Stimulated activated CD8-positive, alpha-beta memory T cell treated with anti-CD3 and anti-CD28 coated beads, Interleukin-12 subunit alpha, Interleukin-12 subunit beta, amount 100 ng/mL, for 4 hours (primary cell): ENCODE measurements at places on chromosomes 2 and 18.

DNA sequence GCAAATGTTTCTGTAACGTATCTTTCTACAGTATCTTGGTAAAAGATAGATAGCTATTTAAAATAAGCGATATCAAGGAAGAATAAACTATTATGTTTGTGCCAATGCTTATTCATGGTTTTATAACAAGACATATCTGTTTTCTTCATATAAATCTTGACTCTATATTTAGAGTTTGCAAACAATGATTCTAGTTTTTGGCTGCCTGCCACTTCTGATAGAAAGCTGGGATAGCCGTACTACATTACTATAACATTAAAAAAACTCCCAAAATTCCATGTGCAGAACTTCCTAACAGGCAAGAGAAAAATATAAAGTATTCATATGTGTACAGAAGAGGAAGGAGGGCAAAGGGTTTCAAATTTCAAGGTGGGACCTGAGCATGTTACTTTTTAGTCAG is 985.0 kb downstream of the BCL11A start:
- DNase-seq, result no peak

DNA sequence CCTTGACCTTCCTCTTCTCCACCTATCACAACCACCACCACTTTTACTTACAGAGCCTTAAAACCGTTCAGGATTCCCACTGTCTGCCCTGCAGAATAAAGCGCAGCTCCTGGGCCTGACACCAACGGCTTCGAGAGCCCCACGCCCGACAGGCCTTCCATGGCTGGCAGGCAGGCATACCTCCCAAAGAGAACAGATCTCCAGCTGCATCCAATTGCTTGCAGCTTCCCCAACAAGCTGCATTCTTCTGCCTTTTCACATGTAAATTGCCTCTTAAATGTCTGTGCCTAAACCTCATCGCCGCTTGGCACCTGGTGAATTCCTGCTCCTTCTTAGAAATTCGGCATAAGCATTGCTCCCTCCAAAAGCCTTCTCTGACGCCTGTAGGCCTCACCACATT is 31.5 kb upstream of the FAM124B start:
- no peak for DNase-seq

GRCh38 chr2:208175840-208176153 is 12.4 kb upstream of the CRYGA start:
- DNase-seq, result no peak

DNA sequence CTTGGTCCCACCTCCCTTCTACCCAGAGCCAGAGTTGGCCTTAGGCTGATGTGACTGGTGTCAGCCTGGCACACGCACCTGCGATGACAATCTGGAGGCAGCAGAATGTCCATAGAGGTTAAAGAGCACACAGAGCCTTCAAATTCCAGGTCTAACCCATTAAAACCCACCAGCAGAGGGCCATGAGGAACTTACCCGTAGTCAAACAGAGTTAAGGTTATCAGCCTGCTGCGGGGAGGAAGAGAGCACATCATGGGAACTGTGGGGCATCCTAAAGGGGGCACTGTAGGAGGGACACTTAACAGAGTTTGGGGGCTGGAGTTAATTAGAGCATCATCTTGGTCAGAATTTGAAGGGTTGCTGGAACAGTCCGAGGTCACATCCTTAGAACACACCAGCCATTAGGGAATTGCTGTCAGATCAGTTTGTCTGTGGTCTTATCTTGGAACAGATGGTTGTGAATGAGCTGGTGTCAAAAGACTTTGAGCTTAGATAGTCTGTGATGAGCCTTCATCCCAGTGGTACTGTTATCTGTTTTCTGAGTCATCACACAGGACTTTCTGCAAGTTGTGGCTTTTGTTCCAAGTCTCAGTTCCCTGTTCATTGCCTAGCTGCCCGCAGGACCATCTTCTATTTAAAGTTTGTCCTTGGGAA is 248.6 kb downstream of the LOXHD1 start:
- DNase-seq, result no peak

DNA sequence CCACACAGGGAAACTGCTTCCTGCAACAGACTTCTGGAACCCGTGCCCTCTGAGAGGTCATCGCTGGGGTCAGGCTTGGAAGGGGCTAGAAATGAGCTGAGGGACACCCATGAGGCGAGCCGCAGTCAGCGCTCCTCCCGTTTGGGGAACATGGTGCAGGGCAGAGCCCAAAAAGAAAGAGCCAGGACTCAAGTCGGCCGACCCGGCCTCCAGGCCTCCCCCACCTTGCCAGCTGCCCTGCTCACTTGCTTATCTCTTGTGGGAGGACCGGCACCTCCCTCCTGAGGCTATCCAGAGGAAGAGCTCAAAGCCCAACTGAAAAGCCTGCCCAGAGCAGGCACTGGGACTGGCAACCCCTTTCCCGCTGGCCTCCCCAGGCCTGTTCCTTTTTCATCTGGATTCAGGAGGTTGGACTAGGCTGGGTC is 43.6 kb downstream of the SCTR start:
- DNase-seq, result no peak

GRCh38 chr2:54455563-54456361 is at the start of gene SPTBN1:
Gene SPTBN1 (plus strand): TSS chr2:54456327. CDS start chr2:54526419, 70,092 bp downstream.
- no peak for DNase-seq

GRCh38 chr2:201886504-201886903 is 80.2 kb downstream of the CDK15 start:
- no peak for DNase-seq

DNA sequence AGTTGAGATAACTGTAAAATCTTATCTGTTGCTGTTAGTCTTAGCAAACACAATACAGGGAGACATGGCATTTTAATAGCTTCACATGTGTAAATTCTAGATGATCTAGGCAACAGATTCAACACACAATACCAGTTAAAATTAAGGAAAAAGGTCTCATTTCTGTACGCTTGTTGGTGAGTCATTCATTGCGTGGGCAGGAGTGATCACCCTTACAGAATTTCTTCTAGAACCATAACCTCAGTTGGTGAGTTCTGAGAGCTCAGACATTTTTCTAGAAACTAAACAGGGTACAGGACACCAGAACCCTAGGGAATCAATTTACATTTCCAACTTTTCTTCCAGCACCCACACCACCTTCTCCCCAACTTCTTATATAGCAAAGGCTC is 81.9 kb downstream of the SLC8A1 start:
- DNase-seq, result no peak

- no peak for DNase-seq
These were observed 53.9 kb upstream of the ACVR1 start for GRCh38 chr2:157929871-157930667.

DNA sequence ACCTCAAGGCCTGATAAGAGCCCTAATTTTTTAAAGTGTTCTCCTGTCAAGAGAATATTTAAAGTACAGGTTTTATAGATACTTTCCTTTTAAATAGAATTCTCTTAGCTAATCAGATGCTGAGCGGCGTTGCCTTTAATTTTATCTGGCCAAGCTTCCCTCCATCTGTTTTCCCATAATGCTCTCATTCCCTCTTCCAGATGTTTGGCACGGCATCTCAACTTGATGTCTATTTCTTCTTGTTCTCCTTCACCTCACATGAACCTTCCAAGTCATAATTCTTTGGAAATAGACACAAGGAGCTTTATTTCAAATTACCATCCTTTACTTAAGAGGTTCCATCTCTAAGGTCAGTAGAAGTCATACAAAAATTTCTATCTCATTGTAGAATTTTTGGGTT is 76.1 kb upstream of the CPO start:
- DNase-seq, result no peak

- DNase-seq, result no peak
These were observed 51.4 kb downstream of the REEP1 start for GRCh38 chr2:86285981-86286380.

DNA sequence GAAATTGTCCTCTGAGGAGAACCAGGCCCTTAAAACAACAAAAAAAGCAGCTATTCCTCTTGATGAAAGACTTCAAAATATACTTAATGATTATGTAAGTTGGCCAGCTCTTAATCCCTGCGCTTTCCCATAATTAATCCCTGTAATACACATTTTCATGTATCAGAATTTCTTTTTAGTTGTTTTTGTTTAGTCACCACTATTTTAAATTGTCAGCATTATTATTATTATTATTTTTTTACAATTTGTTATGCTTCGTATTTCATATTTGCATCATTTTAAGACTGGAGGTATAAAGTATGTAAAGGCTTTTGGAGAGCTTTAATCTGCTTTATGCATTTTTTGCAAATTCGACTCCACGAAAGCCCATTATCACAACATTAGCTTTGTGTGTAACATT is 152.9 kb downstream of the ACOXL start:
- no peak for DNase-seq

DNA sequence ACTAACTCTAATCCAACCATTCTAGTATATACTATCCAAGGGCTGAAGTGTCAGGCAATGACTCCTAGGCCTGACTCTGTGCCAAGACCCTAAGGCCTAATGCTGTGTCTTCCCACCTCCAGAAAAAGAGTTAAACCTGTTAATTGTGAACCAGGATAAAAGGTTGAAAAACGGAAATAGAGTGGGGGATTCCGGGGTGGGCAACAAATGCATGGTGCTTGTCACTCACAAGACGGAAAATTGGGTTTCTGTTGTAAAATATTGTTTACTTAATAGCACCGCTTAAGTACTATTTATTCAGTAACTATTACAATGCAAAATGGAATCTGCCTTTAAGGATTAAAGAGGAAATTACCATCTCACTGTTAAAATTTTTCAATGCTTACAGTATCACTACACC is 3.2 kb downstream of the STK17B start:
- no peak for DNase-seq

DNA sequence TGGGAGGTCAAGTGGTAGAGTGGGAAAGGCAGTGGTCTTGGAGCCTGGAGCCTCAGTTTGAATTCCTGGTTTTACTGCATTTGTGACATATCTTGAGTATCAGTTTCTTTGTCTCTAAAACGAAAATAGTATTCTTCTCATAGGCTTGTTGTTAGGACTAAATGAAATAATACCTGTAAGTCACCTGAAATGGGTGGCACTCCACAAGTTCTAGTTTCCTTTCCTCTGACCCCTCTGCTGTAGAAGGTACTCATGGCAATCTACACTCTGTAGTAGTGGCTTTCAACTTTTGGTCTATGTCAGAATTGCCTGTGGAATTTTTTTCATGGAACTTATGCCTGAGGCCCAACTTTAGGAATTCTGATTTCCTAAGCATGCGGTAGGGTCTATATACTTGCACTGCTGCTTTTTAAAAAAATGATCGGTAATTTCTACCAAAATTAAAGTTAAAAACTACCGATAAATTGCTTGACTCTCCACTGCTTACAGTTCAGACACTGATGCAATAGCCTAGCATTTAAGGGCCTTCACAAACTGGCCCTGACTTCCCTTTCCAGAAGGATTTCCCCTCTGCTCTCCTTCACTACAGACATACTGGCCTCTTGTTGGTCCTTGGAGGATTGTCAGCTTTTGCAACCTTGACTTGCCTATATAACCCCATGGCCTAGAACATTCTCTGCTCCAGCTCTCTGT is 47.2 kb downstream of the PLEK start:
- DNase-seq, result no peak

DNA sequence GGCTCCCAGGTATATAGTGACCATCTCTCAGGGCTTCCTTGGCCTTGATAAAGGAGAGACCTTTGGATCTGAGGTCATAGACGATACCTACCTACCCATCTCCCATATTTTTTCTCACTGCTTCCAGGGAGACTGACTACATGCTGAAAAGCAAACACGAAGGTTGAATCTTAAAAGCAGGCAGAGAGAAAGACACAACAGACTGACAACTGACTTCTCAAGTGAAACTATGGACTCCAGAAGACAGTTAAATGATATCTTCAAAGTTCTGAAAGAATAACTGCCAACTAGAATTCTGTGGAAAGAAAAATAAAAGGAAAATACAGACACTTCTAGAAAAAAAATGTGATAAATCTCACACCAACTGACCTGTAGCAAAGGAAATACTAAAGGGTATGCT is 76.5 kb upstream of the HAAO start:
- no peak for DNase-seq

DNA sequence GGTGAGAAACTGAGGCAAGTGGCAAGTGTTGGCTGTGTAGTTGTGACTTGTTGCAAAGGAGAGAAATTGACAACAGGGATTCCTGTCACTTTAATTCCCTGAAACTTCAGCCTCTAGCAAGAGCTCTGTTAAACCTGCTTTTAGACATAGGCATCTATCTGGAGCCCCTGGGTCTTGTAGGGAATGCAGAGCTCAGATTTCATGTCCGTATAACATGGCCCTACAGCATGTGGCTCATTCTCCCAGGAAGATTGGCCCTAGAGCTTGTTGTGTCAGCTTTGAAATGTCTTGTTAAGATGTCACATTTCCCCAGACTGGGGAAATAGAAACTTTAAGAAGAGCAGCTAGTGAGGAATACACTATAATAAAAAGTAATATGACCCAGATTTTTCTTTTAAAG is 115.8 kb downstream of the POLE4 start:
- no peak for DNase-seq

DNA sequence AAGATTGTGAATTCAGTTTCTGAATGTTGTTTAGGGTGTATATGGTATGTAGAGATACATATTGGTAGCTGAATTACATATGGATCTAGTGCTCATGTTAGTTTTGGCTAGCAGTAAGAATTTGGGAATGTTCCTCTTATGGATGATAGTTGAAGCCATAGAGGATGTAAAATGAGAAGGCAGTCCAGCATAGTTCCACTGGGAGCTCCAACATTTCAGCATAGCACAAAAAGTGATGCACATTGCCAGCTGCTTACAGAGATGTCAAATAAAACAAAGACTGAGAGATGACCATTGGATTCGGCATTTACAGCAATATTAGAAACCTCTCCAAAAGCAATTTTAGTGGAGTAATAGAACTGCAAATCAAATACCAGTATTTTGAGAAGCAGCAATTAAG is 77.4 kb downstream of the EML4 start:
- no peak for DNase-seq

DNA sequence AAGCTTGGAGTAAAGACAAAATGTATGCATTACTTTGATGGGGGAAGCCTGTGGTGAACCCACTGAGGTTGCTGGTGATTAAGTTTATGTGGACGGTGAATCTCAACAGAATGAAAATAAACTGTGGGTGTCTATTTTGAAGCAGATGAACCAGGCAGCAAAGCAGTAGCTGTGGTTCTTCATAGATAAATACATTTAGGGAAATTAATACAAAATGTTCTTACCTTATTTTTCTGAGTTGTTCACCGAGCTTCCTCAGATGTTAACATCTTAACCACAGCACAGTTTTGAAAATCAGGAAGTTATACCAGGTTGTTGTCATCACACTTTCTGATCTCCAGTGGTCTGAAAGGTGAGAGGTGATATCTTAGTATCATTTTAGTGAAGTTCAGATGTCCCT is 53.9 kb downstream of the NCK2 start:
- no peak for DNase-seq

DNA sequence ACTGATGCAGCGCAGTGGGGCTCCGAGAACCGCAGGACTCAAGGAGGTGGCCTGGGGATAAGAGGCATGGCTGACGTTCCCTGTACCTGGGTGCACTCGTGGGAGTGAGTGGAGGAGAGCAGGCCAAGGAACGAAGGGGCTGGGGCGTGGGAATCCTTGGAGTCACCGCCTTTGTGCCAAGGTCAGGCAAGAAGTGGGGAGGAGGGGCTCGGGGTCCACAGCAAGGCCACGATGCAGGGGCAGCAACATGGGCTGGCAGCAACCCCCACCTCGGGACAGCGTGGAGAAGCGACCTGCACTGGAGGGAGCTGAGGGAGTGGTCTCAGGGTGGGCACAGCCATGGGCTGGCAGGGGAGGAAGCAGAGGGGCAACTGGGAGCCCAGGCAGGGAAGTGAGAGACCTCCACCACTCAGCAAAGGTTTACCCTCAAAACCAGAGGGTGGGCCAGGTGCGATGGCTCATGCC is 18.6 kb downstream of the ARID5A start:
- DNase-seq, result no peak
